ENCODE measurements at places on chromosomes 7 and 10.

DNA sequence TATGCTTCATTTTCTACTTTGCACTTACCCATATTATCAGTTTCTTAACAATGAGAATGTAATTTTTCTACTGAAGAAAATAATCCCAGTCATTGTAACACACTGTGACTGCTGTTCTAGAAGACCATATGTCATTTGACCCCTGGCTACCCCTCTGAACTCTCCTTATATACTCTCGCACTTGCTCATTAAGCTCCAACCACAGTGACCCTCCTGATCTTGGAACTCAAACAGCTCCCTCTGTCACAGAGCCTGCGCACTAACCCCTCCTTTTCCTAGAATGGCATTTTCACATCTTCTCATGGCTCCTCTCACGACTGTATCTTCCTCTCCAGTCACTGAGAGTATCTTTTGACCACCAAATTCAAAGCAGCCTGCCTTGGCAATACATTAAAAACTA is 169.7 kb downstream of the CACNA2D1 start:
- DNase-seq, result no peak

DNA sequence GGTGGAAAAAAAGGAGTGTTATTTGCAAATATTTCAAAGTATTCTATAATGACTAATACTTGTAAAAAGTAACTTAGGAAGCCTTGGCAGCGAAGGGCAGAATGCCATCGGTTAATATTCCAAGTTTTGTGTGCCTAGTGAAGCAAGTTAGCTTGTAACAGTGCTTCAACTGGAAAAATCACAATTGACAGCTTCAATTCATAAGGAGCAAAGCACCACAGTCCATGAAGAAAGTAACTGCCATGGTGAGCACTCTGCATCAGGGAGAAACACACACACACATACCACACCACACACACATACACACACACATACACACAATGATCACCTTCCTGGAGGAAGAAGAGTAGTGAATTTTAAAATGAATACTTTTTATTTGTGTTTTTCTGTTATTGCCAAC is 298.3 kb downstream of the CNTNAP2 start:
- DNase-seq, result no peak

DNA sequence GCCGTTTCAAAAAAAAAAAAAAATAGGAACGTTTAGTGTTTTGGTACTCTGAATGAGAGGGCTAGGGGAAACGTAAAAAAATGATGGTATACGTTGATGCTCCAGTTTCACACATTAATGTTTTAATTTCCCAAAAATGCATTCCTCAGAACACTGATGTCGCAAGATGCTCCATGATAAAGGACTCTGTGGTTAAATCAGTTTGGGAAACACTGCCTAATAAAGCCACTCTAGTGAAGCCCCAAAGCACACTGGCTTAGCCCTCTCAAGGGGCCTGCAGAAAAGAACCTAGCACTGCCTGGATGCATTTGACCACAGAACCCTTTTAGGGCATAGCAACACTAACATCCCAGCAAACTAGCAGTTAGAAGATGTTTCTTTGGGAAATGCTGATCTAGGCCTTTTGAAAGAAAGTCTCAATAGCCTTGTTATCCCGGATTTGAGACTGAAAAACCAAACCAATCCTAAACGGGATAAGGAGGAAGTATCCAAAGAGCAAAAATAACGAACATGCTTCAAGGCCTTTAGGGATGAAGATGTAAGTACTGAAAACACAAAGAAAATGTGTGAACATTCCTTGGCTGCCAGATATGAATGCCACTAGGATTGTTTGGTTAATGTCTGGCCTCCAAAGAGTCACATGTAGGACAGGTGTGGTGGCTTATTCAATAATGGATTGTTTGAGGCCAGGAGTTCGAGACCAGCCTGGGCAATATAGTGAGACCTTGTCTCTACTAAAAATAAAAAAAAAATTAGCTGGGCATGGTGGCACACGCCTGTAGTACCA is 11.0 kb downstream of the DLG5 start:
- DNase-seq, result no peak

GRCh38 chr7:13542451-13542850 is 447.0 kb downstream of the ETV1 start:
- DNase-seq, result no peak

DNA sequence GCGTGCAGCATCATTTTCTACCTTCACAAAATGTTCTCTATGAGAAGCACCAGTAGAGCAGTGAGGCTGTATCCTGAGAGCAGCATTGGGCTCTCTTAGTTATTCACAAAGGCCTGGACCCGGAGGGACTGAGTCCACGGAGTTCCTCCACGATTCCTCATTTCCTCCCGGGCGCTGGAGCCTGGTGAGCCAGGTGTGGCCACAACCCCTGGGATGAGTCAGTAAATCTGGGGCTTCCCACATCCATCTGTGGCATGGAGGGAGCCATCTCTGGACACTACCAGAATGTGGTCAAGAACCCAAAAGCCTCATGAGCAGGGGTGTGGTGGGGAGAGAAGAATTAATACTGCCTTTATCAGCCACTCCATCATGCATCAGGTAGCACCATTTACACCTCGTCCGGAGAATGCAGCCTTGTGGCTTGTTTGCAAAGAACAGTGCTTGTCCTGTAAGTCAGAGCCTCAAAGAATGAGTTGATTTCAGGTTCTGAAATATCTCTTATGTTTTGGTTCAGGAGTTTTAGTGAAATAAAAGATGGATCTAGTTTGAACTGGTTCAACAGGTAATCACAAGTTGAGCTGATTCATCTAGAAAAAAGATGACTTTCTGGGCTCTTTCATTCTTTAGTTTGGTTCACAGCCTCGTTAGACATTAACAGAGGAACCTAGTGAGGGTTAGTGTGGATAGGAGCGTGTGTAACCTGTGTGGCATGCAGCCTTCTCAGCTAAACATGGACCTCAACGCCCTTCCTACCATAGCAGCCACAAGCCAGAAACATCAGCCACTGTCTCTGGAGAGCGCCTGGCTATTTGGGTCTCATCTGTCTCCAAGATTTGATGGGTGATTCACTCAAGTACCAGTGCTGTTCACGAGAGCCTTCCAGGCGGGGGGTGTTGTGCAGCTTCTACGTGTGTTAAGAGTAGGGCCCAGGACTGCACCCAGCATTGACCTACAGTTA is 95.2 kb downstream of the WDR37 start:
- DNase-seq, result peak; percentile 90

- peak; percentile 70 for DNase-seq
These were observed 10.5 kb downstream of the TMEM273 start for GRCh38 chr10:49177391-49178355.
